ENCODE measurements at places on chromosomes 4 and X.
A peak's percentile ranks its signal among the peaks of the same experiment; 100 is the strongest.

GRCh38 chr4:8917868-8918783 is 46.5 kb upstream of the HMX1 start:
- DNase-seq = peak; percentile 93

DNA sequence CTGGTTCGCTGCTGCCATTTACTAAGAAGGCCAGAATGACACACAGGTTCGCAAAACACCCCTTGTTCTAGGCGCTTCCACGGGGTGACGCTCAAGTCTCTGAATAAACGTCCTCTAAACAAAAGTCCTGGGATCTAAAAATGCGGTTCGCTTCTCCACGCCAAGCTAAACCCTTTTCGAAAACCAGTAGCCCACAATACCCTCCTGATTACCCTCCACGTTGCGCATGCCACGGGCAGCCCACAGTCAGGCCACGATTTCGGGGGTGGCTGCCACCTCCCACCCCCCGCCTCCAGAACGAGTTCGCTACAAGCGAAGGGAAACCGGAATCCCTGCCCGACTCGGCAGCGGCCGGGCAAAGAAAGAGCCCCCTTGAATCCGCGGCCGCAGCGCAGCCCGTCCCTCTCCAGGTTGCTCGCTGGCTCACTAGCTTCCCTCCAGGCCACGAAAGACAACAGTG is 423 bp downstream of the RPL39 start:
- DNase-seq = peak; percentile 62

DNA sequence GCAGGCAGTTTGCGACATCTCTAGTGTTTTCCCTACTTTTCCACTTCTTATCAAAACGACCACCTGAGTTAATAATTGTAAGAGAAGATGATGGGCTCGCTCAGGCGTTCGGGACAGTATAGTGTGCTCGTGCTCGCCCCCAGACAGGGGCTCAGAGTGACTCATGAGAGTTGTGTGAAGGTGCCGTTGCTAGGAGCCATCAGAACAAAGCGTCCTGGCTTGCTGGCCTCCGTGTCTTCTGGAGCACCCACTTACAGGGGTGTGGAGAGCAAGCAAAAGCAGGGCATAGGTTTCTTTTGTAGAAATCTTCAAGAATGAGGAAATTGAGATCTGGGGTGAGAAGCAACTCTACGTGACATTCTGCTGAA is 73.0 kb upstream of the ADGRG2 start:
- no peak for DNase-seq

DNA sequence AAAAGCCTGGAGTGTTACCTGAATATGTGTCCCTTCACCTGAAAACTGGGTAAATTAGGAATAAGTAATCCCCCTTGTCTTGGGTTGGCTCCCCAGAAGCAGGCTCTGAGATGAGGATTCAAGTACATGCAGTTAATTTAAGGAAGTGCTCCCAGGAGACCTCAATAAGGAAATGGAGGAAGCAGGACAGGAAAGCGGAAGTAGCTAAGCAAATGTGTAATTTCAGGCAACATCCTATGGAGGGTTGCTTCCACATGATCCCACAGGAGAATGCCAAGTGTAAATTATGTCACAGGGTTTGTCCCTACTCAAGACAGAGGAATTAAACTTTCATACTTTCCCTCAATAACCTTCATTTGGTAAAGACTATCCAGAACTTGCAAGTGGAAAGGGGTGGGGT is 48.1 kb upstream of the ARHGEF6 start:
- no peak for DNase-seq

- DNase-seq = no peak
These were observed 958.1 kb upstream of the GRID2 start for GRCh38 chr4:91345632-91346031.

DNA sequence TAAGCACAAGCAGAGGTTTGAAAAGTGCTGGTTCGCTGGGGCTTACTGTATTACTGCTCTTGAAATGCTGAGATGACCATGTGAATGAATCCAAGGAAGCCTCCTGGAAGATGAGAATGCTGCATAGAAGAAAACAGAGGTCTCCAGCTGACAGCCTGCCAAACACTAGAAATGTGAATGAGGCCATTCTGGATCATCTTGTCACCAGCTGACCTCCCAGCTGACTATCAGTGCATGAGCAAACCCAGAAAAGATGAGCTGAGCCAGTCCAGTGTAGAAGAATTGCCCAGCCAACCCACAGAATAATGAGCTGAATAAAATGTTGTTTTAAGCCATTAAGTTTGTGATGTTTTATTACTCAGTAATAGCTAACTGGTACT is 49.1 kb upstream of the DYNLT3 start:
- no peak for DNase-seq

DNA sequence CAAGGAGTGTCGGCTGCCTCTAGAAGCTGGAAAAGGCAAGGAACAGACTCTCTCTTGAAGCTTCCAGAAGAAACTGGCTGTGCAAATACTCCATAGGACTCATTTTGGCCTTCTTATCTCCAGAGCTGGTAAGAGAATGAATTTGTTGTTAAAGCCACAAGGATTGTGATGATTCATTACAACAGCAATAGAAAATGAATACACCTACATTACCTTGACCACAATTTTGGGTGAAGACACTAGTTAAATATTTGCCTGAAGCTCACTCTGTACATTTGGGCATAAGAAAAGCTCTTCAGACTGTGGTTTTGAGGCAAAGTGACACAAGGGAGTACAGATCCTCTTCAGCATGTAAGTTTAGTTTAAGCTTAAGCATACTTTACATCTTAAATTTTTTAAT is 134.5 kb upstream of the TLL1 start:
- no peak for DNase-seq

- no peak for DNase-seq
These were observed 840 bp upstream of the RPL34 start for GRCh38 chr4:108619372-108620100.

DNA sequence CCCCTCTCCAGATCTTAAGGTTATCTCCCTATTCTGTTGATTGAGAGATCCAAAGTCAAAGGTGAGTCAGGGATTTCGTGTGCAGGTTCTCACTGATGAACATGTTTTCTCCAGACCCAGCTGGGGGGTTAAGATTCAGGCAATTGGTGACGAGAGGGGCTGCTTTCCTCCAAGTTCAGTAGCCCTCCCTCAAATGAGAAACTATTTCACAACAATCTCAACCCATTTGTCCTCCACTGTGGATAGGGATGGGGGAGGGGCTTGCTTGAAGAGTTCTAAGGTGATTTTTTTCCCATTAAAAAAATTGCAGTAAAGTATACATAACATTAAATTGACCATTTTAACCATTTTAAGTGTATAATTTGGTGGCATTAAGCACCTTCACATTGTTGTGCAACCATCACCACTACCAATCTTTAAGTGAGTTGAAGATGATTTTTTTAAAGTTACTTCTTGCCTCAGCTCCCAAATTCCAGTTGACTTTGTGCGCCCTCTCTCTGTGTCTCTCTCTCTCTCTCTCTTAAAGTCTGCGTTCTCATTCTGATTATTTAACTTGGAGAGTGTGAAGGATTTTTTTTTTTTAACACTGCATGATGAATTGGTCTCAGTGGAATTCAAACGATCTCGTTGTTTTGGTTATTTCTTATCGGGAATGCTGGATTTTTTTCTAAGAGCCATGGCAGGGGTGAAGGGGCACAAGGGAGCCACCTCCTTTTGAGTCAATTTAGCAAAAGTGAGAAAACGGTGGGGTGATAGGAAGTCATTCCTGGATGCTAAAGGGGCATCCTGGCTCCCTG is 175.9 kb downstream of the SHROOM3 start:
- no peak for DNase-seq

DNA sequence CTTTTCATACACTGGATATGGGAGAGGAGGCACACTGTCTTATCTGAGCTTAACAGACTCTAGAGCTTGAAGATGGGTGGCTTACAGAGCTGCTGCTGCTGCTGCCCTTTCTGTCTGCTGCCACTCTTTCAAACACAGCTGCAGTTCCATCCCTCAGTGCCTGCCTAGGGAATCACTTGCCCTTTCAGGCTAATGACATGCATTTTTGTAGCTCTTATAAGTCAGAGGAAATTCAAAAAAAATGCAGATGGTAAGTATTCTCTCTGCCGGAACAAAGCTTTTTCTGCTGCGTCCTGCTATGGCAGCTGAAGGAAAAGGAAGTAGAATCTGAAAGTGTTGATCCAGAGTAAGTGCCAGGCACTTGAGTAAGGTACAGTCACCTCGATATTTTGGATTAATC is 460.4 kb upstream of the DIAPH2 start:
- no peak for DNase-seq

- no peak for DNase-seq
These were observed 24.1 kb upstream of the MTM1 start for GRCh38 chrX:150544222-150544787.

- no peak for DNase-seq
These were observed 43.8 kb downstream of the ADGRA3 start for GRCh38 chr4:22471999-22472461.

DNA sequence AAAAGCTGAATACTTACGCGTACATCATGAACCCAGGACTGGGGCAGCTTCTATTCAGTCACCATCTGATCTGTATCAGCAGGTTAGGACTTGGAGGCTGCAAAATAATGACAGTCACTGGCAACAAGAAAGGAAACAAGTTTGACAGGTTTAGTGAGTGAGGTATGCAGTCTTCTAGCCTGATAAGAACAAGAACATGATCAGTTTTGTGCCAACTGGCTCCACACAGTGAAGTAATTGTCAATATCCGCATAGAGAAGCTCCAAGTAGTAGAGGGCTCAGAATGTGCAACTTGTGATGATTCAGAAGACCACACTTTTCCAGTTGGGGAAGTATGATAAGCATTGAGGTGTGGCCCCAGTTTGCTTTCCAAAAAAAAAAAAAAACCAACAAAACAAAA is at the start of gene TMPRSS11F:
TMPRSS11F (minus strand) TSS at position 77 of the 400 bp plus-strand sequence; CDS start at position 28, 49 bp downstream.
- DNase-seq = no peak

GRCh38 chr4:129337228-129337620 is 241.3 kb downstream of the C4orf33 start:
- no peak for DNase-seq

DNA sequence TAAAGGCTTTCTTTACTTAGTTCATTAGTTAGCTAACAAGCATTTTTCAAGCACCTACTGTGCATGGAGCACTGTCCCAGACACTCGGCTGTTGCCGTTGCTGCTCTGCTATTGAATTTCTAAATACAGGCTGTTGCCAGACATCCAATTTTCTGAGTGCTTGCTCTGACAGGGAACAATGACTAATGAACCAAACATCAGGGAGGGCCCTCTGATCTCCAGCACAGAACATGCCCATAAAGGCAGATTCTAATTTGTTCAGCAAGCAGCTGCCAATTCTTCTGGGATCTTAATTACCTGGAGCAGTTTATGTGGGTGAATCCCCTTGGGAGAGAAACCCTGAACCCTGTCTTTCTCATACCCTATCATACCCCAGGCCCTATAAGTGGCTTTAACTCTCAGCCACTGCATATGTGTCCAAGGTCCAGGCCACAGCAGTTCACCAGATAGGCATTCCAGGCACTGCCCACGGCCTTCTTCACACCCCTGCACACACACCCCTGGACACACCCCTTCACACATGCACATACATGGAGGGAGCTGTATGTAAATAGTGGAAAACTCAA is 27.9 kb downstream of the TSC22D3 start:
- DNase-seq = no peak

GRCh38 chr4:182385897-182386296 is 142.7 kb downstream of the TENM3 start:
- no peak for DNase-seq

GRCh38 chrX:18725310-18725943 is 18.0 kb downstream of the PPEF1 start:
- no peak for DNase-seq

DNA sequence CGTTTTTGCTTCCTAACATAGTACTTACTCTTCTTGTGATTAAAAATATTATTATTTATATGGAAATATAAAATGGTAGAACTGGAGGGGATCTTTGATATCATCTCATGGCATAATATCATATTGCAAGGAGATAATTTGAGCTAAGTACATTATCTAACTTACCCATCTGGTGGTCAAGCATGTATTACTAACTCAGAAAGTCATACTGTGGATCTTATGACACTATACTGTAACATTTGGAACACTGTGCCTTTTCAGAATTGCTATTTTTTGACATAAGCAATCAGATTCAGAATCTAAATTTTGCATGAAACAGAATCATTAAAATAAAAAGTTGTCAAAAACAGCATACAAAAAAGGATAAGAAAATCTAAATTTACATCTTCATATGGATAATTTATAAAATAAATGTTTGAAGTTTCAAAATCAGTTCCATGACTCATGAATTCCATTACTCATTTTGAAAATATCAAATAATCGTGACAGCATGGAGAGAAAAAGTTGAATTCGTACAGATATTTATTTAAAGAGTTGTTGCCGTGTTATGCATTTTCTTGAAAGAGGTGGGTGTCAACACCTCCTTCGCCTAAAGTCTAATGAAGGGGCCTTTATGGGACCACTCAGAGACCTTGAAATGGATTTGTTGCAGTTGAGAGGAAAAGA is 928.1 kb downstream of the PDHA2 start:
- no peak for DNase-seq

- peak; percentile 30 for DNase-seq
These were observed at the start of gene MAGEE2 for GRCh38 chrX:75784680-75785491. Gene MAGEE2 (minus strand): TSS chrX:75785254. CDS start chrX:75785051, 203 bp downstream.

GRCh38 chr4:118867311-118868067 is 21.2 kb upstream of the SYNPO2 start:
- no peak for DNase-seq

GRCh38 chr4:83646538-83647239 is 110.8 kb downstream of the GPAT3 start:
- DNase-seq = no peak

DNA sequence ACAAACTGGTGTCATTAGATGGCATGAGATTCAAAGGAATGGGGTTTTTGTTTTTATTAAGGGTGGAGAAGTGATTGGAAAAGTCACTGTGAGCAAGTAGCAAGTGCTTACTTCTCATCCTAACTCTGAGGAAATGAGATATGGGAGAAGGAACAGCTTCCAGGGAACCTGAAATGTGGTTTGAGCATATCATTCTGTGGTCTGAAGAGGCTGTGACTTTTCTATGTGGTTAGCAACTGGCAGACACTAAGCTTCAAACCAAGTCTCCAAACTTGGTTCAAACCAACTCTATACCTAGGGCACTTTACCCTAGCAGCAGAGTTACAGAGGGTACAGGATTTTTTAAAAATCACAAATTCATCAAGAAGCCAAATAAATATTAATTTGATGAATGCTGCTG is 58.2 kb downstream of the DCLK2 start:
- DNase-seq = no peak

DNA sequence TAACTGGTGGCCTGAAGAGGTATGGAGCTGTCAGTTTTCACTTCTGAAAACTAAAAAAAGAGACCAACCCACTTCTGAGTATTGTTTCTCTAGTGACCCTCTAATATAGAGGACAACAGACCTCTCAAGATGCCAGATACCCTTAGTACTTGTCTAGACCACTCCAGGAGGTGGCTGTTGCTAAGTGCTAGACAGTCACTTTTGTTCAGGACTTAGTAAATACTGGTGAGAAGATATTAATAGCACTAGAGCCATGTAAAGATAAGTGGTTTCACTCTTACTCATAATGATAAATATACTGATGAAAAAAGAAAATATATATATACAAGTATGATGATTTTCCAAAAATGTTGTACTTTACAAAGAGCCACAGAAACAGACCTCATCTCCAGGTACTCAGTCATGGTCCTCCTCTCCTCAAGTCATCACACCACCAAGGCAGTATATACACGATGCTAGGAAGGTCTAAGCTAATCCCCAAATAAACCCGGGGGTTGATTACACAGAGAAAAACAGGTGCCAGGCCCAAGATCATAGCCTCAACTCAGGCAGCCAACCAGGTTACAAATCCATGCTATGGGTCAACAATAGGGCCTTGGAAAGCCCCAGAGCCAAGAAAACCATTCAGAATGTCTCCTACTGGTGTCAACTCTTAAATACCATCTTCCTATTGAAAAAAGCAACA is 66.9 kb downstream of the ARHGEF9 start:
- no peak for DNase-seq

GRCh38 chr4:164894702-164895101 is 17.7 kb downstream of the APELA start:
- DNase-seq = no peak

GRCh38 chrX:40570346-40571093 is 10.2 kb upstream of the ATP6AP2 start:
- no peak for DNase-seq

All from SK-N-SH (cell line).